ENCODE measurements at places on chromosomes 5 and 9.

- no peak for DNase-seq
Observed at GRCh38 chr5:10663489-10664179, 97.4 kb downstream of the DAP start.

DNA sequence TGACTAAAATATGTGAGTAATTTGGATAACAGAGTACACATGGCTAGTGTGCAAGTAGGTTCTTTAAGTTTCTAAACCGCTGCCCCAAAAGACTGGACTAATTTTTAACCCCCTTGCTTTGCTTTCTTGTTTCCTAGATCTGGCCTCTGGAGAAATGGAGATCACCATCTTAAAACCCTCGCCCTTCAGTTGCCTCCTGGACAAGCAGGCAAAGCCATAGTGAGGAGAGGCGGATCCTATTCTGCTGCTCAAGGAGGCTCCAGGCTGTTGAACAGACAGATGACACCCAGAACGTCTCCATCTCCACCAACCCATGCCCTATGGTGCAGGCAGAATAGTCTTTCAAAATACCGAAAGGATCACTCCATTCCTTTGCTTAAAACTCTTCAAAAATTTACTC, 28.6 kb upstream of the ALDH1A1 start:
- DNase-seq: no peak

DNA sequence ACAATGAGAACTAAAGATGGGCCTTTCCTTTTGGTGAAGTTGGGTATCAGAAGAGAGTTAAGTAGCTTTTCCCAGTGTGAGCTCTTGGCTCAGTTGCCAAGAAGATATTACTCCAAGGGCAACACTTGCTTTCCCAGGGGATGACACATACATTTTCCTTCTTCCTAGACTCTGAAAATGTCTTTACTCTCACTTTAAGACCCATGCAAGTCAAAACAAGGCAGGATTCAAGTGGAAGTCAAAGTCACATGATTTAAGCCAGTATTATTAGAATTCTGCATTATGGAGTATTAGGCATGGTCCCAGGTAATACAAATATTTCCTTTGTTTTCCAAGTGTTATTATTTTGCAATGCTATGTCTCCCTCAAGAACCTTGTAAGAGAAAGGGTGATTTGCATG, 175.1 kb downstream of the PPP2R2B start:
- no peak for DNase-seq

DNA sequence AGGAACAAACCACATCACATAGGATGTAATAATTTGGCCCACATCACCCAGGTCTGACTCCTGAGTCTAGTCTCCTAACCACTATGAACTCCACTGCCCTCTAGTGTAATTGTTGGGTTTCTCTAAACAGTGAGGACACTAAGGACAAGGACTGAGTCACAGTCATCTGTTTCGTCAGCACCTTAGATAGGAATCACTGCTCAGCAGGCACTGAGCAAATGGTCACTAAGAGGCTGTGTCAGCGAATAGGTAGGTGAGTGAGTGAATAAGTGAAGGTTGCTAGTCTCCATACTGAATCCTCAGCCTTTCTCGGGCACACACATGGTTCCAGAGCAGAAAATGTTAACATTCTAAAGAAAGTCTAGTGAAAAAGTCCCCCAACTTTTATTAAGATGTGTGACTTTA, 278.6 kb downstream of the SPOCK1 start:
- DNase-seq: no peak

- no peak for DNase-seq
Observed at GRCh38 chr9:134476272-134476941, 150.2 kb downstream of the RXRA start.

GRCh38 chr5:111159845-111160244, 64.3 kb upstream of the CAMK4 start:
- DNase-seq: no peak

DNA sequence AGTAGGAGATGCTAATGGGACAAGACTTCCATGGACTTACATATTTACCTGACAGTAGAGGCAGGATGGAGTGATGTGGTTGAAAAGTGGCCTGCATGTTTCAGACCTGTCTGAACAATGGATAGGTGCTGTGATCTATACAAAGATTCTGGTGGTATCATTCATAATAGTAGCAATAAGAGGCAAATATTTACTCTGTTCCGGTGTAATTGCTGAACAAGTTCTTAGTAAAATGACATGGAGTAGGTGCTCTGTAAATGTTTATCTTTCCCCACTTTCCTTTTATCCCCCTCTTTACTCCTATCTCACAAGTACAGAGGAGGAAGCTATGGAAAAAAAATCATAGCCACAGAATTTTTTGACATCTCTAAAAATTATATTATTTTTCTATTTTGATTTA, 159.0 kb upstream of the SLC12A2 start:
- DNase-seq: no peak

DNA sequence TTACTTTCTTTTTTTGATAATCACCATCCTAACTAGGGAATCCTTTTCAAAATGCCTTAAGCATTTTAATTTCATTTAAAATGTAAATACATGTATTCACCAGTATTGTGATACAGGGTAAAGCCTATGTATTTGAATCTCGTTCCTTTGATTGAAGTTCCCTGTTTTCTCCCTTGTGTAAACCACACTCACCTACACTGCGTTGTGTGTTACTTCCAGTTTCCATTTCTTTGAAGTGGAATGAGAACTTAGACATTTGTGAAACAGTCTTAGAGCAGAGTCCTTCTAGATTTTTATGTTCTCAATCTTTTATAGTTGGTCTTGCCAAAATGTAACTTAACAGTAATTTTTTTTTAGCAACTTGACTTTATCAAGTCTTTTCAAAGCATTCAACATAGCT, 101.4 kb downstream of the ZNF462 start:
- DNase-seq: no peak

DNA sequence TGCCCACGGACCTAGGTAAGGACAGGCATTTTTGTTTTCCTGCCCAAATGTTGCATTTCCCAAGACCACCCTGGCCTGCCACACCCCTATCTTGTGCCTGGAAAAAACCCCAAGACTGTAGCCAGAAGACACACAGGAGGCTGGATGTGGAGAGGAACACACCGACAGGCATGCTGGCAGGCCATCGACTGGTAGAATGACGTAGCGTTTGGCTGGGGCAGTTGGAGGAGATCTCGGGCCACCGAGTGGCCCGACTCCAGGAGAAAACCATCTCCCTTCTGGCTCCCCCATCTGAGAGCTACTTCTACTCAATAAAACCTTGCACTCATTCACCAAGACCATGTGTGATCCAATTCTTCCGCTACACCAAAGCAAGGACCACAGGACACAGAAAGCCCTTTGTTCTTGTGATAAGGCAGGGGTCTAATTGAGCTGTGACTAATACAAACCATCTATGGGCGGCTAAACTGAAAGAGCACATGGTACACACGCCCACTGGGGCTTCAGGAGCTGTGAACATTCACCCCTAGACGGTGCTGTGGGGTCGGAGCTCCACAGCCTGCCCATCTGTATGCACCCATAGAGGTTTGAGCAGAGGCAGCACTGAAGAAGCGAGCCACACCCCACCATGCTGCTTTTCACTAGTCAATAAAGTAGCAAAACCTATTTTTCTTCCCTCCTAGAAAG, 38.9 kb upstream of the N4BP3 start:
- DNase-seq: no peak

GRCh38 chr9:27276193-27277030, 20.5 kb downstream of the EQTN start:
- DNase-seq: no peak

GRCh38 chr9:121671612-121672155, 20.2 kb downstream of the DAB2IP start:
- DNase-seq: no peak

GRCh38 chr5:31987985-31988710, 186.0 kb downstream of the GOLPH3 start:
- no peak for DNase-seq

- no peak for DNase-seq
Observed at GRCh38 chr5:135491552-135492318, 39.6 kb upstream of the TIFAB start.

- peak; percentile 69 for DNase-seq
Observed at GRCh38 chr5:131379723-131380122, 115.9 kb downstream of the CDC42SE2 start.

DNA sequence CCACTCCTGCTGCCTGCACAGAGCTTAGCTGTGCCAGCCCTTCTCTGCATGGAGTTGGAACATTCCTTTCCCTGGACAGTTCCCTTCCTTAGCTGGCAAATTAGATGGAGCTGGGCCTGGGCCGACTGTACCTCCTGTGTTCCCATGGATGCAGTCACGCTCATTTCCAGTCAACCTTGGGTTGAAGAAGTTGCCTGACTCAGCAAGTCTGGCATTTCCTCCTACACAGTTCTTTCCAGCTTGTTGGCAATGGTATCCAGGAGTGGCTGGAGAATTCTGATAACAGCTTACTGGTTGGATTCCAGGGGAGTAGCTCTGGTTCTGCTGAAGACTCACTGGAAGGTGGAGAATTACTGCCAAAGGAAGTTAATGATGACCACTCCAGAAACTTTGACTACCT, 9.2 kb upstream of the TAF1L start:
- no peak for DNase-seq

DNA sequence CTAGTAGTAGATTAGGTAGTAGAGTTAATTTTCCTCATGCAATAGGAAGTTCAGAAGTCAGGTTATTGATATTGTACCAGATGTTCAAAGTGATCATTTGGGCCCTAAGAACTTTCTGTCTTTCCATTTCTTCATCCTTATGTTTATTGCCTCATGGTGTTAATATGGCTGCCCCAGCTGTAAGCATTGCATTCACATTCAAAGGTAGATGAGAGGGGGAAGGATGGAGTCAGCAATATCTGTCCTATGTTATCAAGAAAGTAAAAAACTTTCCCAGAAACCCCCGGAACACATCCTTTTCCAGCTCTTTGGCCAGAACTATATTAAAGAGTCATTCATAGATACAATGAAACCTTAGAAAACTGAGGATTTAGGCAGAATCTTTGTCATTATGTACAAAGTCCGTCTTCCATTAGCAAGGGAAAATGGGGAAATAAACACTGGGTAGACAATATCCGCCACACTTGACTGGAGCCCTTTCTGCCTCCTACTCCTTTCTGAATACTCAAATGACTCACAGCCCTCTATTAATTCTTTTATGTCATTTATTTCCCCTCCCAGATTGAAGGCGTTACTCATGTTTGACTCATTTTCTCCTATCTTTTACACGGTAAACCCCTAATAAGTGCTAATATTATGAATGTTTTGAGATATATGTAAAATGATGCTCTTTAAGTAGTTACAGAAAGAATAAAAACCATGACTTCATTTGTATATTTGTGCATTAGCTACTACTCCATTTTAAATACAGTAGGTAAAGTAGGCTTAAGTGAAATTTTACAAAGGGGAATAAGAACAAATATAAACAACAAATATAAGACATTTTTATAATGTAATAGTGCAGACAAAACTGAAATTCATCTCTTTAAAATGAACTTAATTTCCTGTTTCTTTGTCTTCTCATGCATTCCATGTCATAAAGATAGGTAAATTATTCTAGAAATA, 127.6 kb downstream of the SLF1 start:
- DNase-seq: no peak

- no peak for DNase-seq
Observed at GRCh38 chr5:36664766-36665165, 58.4 kb downstream of the SLC1A3 start.

DNA sequence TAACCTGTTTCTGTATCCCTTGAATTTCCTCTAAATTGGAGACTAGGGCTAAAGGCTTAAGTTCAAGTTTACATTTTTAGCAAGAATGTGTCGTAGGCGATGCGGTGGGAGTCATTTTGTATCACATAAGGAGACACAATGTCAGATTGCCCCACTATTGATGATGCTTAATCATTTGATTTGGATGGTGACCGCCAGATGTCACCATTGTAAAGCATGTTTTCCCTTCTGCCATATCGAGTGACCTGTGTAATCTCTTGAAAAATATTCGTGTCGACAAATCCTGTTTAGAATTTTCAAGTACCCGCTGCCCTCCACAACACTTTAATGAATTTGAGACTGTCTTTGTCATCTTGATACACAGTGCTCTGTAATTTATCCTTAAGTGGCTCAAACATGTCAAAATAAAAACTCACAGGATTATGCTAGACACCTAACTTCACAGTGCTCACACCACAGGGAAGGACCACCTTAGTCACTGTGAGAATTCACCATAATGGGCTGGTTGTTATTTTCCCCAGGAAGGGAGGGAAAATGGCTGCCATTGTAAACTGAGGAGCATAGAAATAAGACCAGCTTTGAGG, 34.5 kb upstream of the SLC46A2 start:
- no peak for DNase-seq

- no peak for DNase-seq
Observed at GRCh38 chr9:111679199-111679598, 17.8 kb downstream of the GNG10 start.

DNA sequence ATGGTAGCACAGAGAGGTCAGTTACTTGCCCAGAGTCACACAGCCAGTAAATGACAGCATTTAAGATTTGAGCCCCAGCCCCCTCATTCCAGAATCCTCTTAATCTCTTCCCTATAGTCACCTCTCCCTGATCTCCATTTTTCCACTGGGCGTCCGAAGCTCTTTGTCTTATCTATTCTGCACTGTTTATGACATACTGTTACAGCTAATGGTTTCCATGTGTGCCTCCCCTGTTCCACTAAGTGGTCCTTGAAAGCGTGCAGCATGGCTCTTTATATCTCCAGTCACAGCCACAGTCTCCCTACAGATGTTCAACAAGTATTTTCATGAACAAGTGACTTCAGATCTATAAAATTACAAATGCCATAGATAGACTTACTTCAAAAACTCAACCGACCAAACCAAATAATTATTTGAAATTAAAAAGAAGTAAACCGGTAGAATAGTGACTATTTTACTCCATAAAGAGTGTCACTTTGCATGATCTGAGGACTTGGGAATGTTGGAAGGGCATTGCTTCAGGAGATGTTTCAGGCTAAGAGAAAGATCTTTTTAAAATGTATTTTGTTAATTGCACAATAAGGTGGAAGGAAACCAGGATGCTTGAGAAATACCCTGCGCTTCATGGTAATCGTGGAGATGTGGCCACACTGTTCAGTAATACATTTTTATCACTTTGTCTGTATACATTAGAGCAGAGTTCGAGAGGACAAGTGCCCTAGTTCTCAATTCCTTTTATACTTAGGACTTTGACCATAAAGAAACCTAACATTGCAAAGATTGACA, 237.2 kb downstream of the FBXL7 start:
- no peak for DNase-seq

- DNase-seq: no peak
Observed at GRCh38 chr9:125988479-125989050, 241.4 kb downstream of the PBX3 start.

DNA sequence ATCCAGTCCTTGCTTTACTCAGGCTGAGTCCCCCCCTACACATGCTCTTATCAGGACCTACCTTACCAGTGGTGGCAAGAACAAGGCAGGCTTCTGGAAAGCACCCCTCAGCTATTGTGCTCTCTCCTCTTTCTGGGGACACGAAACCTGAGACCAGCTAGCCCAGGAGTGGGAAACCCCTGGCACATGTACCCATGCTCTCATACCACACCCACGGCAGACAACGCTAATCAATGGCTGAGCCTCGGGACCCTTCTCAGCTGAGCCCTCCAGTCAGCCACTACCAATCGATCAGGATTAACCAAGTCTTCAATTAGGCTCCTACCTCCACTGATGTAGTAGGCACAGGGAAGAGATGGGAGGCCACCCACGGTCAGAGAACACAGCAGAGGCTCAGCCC, 65.1 kb downstream of the VAV2 start:
- DNase-seq: no peak
